ENCODE measurements at places on chromosomes 2 and 18. TPM values are rescaled to one million over a fixed set of nuclear protein-coding genes. Genes with fewer than 3 reads are reported as not detected.
A peak's percentile ranks its signal among the peaks of the same experiment; 100 is the strongest.

SPATA3 gene
- 1.2 TPM for total RNA-seq

CROCC2 gene
- not detected for total RNA-seq

SPP2 gene
- not detected for total RNA-seq

PCARE gene
- not detected for total RNA-seq

THSD7B gene
- not detected for total RNA-seq

SERPINB4 gene
- not detected for total RNA-seq

GRCh38 chr18:13710414-13710831, 15.9 kb downstream of the FAM210A start:
- DNase-seq = no peak

DNA sequence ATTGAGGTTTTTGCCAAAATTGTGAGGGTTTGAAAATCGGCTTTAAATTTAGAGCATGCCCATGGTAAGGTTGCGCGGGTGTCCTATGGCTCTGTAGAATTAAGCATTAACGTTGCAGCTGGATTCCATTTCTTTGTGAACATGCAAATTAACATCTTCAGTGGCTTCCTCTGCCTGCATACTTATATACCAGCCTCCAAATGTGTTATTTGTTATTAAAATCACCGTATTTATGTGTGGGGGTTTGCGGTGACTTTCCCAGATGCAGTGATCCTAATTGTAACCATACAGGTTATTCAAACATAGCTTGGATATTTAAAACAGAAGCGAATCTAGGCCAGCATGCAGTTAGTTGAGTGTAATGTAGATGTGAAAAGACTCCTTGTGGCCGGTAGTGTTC, 80.2 kb downstream of the TGOLN2 start:
- no peak for DNase-seq

- DNase-seq = peak; percentile 86
These were observed 93.6 kb downstream of the ZAP70 start for GRCh38 chr2:97806738-97807618.

DNA sequence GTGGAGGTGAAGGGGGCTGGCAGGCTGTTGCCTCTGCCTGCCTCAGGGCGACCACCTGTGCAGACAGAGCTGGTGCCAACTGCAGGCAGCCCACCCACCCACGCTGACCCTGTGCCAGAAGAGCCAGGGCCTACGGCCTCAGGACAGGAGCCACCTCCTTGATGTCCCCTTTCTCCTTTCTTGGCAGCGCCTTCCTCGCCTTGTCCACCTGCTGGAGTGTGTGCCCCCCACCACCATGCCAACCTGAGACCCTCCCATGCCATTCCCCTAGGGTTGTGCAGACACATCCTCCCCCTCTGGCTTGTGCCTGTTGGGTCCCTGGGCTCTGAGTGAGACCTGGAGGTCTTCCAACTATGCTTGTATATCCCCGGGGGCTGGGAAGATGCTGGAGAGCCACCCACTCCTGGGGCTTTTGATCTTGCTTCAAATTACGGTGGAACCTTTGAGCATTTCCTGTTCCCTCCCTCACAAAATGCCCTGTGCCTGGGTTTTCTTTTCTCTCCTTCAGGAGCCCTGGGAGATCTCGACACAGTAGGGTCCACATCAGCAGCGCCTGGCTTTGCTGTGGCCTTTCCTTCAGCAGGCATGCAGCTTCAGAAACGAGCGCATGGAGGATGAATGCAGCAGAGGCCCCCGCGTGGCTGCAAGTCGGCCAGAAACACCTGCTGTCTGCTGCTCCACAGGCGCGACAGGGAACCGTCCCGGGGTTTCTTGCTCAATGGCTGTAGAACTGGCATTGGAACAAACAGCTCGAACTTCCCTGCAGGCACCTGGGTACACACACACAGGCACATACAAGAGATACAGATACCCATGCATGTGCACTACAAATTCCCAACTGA, 65.9 kb upstream of the SH3RF3 start:
- DNase-seq = no peak

DNA sequence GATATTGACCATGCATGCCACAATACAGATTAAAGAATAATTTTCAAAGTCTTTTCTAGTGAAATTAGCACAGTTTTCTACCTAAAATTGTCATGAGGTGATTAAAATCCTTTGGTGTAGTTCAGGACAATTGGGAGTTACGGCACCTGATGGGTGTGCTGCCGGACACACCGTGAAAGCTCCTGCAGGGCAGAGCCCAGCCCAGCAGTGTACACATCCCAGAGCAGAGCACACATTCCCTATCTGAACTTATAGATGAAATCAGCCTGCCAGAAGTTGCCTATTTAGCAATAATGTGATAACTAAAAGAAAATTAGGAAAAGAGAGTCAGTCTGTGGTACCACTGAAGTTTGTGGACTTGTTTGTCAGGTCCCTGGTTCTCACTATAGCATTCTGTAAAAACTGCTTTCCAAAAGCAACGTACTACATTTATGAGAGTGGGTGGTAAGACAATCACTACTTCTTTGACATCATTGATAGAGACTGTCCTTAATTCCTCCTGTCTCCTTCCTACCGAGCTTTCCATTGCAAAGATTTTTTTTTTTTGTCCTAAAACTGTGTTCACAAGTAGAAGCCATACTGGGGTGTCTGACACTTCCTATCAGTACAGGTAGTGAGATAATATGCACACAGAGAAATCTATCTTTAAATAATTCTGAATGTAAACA, 3.4 kb downstream of the CYTIP start:
- DNase-seq = no peak

GRCh38 chr2:134670955-134671354, 47.8 kb downstream of the TMEM163 start:
- peak; percentile 42 for DNase-seq

DNA sequence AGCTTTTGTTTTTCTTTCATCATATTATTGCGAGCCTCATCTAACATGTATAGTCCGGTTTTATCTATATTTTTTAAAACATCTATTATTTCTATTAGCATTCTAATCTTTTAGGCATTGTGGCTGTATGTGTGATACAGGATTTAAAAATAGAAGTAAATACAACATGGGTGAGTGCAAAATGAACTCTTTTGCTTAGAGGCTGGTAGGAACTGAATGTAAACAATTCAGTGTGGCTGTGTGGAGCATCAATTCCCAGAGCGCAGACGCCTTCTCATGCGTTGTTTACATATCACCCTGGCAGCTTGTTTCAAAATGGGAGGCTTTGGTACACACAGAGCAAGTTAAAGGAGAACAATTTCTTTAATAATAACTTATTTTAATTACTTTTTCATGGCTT, 836 bp downstream of the DTNA start:
- no peak for DNase-seq

- peak; percentile 47 for DNase-seq
These were observed 32.5 kb downstream of the MERTK start for GRCh38 chr2:111930875-111931274.

DNA sequence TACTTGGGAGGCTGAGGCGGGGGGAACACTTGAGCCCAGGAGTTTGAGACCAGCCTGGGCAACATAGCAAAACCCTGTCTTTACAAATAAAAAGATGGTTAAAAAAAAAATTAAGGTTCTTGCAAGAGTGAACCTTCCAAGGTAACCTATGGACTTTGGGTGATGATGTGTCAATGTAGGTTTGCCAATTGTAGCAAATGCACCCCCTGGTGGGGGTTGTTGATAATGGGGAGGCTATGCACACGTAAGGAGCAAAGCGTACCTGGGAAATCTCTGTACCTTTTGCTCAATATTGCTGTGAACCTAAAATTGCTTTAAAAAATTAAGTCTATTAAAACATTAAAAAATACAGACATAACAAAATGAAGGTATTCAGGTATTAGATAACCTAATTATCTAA, 70.4 kb downstream of the CWC22 start:
- peak; percentile 43 for DNase-seq

DNA sequence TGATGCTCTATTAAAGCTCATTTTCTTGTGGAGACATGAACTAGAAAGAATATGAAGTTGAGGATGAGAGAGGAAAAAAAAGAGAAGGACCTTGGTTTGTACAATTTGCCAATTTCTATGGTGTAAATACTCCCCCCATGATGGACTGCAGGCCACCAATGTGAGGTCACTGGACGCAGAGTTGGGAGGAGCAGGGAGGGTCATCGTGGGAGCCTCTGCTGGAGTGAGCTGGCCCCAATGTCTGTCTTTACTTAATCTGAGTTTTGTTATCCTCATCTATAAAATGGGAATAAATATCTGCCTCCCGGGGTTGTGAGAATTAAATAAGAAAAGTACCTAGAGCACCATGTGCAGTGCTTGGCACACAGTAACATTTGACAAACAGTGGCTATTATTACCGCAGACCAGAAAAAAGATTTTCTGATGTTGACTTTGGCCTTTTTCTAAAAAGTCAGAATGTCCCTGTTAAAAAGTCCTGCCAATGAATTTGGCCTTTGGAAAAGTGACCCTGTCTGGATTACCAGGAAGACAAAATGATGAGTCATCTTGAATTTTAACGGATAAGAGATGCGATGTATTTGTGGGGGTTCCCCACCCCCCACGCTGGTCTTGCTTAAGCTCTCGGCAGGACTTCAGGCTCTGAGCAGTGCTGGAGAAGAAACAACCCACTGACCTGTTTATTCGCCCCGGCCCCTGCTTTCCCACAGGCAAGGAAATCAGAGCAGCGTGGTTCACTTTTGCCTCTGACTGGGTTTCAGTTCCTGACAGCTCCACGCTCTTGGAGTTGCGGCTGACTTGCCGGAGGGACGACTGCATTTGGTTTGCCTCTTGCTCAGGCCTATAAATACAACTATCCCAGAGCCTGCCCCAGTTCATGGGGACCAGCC, 50.3 kb upstream of the FOSL2 start:
- DNase-seq = no peak

DNA sequence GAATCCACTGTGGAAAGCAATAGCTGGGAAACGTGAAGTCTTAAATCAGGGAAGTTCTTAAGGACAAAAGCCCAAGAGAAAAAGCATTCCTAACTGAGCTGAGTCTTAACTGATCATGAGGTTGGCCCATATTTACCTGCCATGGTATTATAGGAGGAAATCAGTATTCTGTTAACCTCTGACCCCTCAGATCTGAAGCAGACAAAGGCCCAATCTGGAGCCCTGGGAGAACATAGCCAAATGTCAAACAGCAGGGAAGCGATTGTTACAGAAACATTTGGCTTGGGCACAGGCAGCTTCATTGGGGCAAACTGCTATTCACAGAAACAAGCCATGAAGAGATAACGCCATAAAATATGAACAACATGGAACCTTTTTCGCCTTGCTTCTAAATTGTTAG, 18.8 kb downstream of the EPHA4 start:
- DNase-seq = no peak

DNA sequence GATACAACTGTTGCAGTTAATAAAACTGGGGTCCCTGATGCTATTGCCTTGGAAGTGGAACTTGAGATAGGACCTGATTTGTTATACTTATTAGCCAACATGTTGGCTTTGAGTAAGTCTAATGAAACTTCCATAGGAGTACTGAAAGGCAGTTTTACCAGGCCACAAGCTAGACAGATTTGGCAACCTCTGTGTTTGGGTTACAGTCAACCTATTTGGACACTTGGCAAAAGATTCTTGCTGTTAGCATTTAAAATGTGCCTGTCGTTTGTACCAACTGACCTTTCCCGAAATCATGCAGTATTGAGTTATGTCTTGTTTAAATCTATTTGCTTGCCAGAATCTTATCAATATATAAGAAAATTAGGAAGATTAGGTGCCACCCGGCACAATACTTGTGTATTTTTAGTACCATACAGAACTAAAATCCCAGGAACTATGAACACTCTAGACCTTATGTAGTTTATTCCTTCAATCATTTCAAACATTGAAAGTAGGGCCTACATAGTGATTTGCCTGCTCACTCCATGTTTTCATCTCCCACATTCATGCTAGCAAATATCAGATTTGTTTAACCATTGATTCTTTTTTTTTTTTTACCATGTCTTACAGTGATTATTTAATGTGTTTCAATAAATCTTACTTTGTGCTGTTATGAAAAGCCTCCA, 35.5 kb upstream of the UPP2 start:
- DNase-seq = no peak

GRCh38 chr2:28488083-28488830, 7.6 kb upstream of the PLB1 start:
- DNase-seq = no peak

DNA sequence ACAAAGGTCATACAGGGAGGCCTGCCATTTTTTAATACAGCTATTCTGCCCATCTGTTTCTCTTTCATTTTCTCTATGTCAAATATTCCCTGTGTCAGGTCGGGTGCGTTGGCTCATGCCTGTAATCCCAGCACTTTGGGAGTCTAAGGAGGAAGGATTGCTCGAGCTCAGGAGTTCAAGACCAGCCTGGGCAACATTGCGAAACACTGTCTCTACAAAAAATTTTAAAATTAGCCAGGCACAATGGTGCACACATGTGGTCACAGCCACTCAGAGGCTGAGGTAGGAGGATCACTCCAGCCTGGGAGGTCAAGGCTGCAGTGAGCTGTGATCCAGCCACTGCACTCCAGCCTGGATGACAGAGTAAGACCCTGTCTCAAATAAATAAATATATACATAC, 34.7 kb downstream of the TMEM37 start:
- DNase-seq = no peak

GRCh38 chr2:147521936-147522335, 322.9 kb upstream of the ACVR2A start:
- DNase-seq = no peak

- no peak for DNase-seq
These were observed 393.8 kb upstream of the LYPD1 start for GRCh38 chr2:133063775-133064174.

DNA sequence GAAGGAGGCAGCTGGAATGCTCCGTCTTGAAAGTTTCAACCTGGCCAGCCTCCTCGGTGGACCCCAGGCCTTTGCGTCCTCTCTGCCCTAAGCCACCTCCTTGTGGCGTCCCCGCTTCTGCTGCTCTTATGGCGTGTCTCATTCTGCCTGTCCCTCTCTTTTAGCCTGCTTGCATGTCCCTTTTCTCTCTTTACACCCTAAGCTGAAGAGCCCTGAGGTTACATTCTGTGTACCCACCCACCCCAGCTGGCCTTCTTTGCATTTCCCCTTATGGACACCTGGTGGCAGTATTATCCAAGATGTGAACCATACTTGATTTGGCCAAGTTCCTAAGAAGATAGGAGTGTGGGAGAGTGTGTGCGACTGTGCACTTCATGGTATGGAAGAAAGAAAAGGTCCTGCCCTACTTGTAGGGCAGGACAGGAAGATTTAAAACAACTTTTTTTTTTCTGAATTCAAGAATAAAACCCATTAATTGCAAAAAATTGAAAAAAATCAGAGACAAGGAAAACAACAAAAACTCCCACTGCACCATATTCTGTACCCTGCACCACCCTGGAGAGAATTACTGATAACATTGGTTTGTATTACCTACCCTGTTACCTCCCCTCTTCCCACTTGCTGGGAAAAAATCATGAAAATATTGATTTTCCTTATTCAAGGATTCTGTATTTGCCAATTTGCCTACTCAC, 77.4 kb downstream of the DYSF start:
- DNase-seq = no peak

DNA sequence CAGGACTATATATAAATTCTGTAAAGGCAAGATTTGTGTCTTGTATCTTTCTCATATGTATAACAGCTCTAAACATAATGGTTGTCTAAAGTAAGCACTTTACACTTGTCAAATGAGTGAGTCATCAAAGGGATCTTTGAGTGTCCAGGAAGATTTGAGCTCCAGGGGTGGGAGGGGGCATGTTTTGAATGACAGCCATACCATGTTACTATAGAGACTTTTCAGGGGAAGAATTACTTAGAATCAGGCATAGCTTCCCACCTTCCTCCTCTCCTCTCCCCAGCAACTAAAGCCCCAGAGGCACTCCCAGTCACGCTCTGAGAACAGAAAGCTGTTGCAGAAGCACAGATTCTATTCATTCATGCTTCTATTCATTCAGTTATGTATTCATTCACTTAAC, 65.8 kb upstream of the ALK start:
- DNase-seq = no peak
